ENCODE measurements at places on chromosomes 7 and 10.

DNA sequence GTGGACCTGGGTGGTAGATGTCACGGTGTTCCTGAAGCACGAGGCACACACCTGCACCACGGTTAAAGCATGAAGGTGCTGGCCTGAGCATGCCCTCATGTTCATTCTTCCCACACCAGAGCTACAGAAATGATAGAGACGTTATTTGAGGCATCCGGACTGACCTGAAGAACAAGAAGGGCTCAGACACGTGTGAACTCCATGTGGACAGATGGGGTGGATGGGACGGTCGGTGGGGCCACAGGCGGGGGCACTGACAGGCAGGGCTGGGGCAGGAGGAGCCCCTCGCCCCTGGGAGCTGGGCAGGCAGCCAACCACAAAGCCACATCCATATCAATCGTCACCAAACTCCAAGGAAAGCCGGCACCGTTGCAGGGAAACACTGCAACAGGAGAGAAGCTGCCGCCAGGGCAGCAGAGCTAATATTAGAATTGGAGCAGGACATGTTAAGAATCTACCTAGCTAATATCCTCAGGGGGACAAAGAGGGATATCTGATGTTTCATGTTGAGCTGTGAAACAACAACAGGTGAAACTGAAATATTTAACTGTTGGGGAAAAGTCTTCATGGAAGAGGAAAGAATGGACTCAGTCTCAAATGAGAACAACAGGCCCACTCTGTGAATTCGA is 37.8 kb upstream of the DIP2C start:
- DNase-seq = no peak

DNA sequence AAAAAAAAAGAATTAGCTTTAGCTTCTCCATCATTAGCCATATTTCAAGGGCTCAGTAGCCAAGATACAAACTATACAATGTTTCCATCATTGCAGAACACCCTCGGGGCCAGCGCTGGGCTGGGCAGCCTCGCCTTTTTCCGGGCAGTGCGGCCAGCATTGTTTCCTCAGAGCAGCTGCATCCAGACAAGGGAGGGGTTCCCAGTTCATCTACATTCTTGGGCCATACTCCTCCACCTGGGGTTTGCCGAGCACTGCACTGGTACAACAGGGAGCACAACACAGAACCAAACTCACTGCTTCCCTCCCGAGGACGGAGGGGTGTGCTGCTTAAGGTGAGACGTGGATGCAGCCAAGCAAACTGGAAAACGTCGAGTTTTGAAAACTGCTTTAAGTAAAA is 2.4 kb upstream of the PKD1L1 start:
- DNase-seq = no peak

- peak; percentile 21 for DNase-seq
Measured at GRCh38 chr10:68406111-68406814, 814 bp downstream of the RUFY2 start.

- no peak for DNase-seq
Measured at GRCh38 chr7:69070476-69070875, 527.8 kb upstream of the AUTS2 start.

- no peak for DNase-seq
Measured at GRCh38 chr7:149783386-149784250, 10.2 kb upstream of the ZNF467 start.

- no peak for DNase-seq
Measured at GRCh38 chr7:137434946-137435345, 91.4 kb upstream of the PTN start.

- no peak for DNase-seq
Measured at GRCh38 chr7:137458399-137458798, 114.9 kb upstream of the PTN start.

DNA sequence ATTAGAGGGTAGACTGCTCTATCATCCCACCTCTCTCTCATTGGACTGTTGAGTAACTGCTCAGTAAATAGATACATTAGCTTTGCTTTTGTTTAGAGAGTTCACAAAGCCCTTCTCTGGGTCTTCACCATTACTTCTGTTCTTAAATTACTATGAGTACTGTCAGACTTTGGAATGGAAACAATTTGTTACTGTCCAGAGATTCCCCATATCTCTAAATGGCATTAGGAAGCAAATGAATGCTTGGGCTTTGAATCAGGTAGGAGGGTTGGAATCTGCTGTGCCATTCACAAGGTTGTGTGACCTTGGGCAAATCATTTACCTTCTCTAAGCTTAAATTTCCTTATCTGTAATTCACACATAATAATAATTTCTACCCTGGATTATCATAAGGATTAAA is 541.0 kb upstream of the FZD8 start:
- no peak for DNase-seq

DNA sequence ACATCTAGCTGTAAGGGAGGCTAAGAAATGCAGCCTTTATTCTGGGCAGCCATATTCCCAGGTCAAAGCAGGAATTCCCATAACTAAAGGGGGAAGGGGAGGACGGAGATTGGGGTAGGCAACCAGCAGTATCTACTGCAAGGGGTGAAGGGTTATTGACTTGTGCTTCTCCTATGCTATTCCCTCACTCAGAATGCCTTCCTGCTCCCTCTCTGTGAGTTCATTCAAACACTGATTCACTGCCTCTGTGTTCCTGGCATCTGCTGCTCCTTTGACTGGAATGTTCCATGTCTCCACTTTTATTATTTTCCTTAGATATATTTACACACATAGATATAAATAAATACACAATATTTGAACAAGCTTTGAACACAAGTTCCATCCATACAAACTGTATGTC is 11.1 kb downstream of the HTR7 start:
- no peak for DNase-seq

DNA sequence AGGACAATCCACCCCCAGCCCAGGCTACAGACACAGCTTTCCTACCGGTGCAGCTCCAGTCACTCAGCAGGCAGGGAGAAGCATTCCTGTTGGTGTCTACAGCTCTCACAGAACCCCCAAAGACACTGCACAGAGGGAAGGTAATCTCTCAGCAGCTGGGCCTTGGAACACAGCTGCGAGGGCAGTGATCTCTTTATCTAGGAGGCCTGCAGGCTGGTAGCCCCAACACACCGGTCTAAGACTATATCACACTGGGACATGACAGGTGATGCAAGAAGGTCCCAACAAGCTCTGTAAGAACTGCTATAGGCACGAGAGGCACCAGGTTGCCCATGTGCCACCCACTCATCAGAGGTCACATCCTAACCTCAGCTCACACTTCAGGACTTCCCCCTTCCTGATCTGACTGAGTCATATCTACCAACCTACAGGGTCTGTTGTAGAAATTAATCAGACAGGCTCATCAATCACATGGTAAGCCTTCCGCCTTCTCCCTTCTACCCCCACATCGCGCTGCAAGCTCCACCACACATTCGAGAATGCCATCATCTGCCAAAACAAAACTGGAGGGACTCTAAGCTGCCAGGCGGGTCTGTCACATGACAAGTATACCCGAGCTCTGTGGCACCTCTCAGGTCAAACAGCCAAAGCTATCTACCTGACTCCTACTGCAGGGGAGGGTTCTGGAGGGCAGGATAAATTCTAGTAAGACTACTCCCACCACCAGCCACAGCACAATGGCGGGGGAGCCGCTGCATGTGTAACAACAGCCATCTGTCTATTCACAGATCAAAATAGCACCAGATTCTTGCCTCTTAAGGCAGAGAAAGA is 26.1 kb downstream of the FAM53B start:
- no peak for DNase-seq

DNA sequence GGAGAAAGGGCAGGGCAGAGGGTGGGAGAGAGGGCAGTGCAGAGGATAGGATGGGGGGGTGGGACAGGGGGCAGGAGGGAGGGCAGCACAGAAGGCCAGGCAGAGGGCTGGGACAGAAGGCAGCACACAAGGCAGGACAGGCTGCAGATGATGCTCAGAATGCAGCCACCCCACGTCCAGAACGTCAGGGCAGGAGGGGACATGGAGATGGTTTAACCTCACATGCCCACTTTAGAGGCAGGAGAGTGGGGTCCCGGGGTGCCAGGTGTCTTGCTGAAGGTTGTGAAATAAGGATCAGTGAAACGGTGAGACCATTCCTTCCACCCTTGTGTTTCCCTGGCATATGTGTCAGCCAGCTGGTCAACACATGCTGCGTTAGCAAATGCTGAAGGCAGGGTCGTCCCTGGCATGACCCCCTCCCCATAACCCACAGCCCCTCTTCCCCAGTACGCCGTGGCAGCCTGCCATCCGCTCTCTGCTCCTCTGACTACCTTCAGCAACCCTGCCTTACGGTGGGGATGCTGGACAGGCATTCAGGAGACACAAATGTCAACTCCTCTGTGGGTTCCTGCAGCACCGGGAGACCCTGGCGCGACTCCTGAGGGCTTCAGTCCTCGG is 592.1 kb downstream of the DNAJB6 start:
- no peak for DNase-seq

DNA sequence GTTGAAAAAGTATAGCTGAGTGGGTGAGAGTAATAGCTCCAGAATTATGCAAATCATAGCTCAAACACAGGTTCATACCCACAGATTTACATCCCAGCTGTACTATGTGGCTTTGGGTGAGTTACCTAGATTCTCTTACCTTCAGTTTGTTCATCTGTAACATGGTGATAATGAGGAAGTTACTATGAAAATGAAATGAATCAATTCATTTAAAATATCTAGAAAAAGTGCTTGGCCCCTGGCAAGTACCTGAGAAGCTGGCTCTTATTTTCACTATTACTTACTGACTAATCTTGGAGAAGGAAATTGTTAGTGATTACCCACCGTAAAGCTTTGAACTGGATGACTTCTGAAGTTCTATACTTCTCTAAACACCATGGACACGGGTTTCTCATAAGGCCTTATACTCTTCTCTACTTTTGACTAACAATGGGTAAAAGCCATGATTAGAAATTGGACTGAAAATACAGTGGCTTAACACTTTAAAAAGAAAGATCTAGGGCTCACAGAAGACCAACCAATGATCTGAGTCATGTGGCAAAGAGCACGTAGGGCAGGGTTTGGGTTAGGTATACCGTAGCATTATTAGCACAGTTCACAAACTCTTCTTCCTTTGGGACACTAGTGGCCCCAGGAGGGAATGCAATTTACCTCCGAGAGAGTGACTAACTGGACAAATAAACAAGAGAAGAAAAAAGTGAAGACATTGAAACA is 149.2 kb downstream of the PLPP4 start:
- no peak for DNase-seq

DNA sequence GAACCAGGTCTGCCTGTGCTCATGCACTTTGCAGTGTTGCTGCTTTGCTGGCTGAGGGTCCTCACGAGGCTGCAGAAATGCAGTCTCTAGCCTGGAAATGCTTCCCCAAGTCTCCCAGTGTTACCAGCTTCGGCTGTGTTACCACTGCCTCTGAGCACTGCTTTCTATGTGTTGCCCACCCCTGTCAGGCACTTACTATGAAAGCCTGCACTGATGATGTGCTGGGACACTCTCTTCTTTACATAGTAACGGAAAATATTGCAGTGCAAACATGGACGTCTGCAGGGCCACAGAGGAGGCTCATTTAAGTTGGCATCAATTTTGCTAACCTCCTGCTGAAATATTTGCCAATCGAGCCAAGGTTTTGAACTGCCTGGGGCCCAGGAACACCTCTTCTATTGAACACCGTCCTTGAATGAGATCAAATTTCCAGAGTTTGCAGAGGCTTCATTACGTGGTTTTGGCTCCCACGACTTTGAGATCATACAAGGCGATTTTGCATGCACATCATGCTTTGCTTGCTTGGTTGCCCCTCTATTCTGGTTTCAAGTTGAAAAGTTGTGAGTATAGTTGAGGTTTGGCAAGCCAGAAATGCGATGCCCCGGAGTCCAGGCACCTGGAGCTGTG is 404.7 kb upstream of the PODXL start:
- DNase-seq = peak; percentile 20

DNA sequence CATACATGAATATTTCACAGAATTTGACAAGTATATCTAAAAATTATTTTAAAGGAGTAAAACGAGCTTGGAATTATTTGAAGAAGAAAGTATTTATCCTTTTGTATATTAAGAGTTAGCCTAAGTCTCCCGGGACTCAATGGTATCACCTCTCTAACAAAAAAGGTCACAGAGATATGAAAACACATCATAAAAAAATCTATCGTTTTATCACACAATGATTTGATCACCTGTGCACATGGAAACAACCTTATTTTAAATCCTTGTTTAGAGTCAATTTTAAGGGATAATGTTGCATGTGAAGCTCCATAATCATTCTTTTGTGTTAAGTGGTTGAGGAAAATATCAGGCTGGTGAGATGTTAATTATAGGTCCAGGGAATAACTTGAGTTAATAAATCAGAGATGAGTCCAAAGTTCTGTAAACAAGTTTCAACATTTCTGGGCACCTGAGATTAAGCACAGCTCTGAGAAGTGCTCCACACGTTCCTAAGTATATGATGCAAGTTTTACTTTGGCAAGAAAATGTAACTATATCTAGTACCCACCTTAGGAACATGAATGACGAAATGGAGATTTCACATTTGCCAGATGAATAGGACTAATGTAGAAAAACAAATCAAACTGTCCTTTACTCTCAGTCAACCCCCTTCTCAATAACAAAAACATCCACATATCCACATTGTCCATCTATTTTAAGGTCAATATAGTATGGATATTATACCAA is 148.5 kb upstream of the AKR1E2 start:
- no peak for DNase-seq

GRCh38 chr10:11863353-11864109 is 40.4 kb downstream of the PROSER2 start:
- no peak for DNase-seq

GRCh38 chr7:93921607-93922566 is at the start of gene GNG11:
Gene GNG11 (plus strand): TSS chr7:93921735. CDS start chr7:93922138, 403 bp downstream.
- no peak for DNase-seq

- DNase-seq = no peak
Measured at GRCh38 chr7:2142386-2142785, 90.4 kb downstream of the MAD1L1 start.

DNA sequence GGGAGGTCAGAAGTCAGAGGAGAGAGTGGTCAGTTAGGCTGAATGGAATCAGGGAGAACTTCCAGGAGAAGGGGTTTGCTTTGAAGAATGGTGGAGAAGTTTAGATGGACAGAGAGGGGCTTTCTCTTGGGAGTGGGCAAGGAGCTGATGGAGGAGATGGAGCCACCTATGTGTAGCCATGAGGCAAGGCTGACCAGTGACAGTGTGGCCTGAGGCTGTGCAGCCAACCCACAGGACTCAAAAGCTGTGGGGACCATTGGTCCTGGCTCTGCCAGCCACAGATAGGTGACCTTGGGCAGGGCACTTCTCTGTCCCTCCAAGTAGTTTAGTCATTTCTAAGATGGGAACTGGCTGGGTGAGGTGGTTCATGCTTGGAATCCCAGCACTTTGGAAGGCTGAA is 18.7 kb downstream of the NEURL1 start:
- no peak for DNase-seq
